ENCODE measurements at places on chromosomes 7 and 10.

GRCh38 chr7:88465600-88465999 is 158.9 kb upstream of the STEAP4 start:
- no peak for DNase-seq

GRCh38 chr7:141562972-141563371 is 11.8 kb downstream of the AGK start:
- DNase-seq: no peak

GRCh38 chr7:71574153-71574860 is 442.4 kb downstream of the GALNT17 start:
- no peak for DNase-seq

GRCh38 chr7:16084370-16084769 is 337.0 kb downstream of the CRPPA start:
- no peak for DNase-seq

- DNase-seq: no peak
Observed at GRCh38 chr10:78377356-78377755, 343.7 kb downstream of the RPS24 start.

GRCh38 chr10:123966896-123967231 is 75.3 kb upstream of the CPXM2 start:
- peak; percentile 44 for DNase-seq

Data from spinal cord (tissue), 10 donors.